Head of caudate nucleus (tissue), 42 donors: ENCODE measurements at places on chromosomes 13 and 19.

DNA sequence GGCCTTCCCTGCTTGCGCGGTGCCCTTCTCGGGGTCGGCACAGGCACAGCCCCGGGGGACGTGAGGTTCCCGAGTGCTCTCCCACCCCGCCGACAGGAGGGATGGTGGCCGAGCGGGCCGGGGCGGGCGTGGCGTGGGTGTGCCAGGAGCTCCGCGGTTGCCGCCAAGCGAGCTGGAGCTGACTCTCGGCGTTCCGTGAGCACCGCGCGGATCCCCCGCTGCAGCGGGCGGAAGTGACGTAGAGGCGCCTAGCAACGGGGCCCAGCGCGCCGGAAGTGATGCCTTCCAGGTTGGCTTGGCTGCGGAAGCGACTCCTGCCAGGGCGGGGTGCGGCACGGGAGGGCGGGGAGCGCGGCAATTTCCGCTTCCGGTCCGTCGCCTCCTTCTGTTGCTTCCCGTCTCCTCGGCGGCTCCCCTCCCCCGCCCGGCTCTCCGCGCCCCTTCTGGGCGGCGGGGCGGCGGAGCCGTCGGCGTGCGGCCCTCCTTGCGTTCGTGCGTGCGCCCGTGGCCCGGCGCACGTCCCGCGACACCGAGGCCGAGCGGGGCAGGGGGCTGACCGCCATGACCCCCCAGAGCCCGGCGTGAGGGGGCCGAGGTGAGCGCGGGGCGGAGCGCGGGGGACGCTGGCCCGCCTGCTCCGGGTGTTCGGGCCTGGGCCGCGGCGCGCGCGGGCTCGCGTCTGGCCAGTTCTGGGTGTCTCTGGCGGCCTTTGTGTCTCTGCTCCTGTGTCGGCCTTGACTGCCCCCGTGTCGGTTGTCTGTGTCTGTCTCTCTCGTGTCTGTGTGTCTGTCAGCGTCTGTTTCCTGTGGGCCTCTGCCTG lies at the start of gene EPN1:
Gene EPN1, plus strand, starts transcription at position 386 of the 820 bp plus-strand sequence. CDS start 3,402 bp downstream, outside the sequence.
- peak; percentile 98 for DNase-seq

GRCh38 chr19:11964496-11964857 lies 363 bp upstream of the ZNF763 start:
- DNase-seq = no peak

GRCh38 chr19:50155520-50156109 lies 7.5 kb downstream of the IZUMO2 start:
- DNase-seq = no peak

DNA sequence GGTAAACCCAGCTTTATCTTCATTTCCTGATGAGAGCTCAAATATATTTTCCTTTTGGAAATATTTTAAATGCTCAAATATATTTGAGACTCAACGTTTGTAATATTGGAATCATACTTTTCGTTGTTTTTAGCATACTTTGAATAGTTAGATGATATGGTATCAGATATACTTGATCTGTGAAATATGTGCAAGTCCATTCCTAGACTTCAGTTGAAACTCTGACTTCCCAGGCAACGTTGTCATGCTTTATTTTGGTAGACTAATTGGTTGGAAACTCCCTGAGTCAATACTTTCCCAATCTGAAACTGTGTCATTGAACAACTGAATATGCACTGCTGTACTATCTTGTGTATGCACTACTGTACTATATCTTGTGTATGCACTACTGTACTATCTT lies 378.5 kb downstream of the MYO16 start:
- DNase-seq = no peak

- DNase-seq = no peak
Measured at GRCh38 chr19:38298821-38299680, 5.0 kb upstream of the C19orf33 start.

GRCh38 chr13:104106705-104107393 lies 1040.6 kb upstream of the SLC10A2 start:
- no peak for DNase-seq

DNA sequence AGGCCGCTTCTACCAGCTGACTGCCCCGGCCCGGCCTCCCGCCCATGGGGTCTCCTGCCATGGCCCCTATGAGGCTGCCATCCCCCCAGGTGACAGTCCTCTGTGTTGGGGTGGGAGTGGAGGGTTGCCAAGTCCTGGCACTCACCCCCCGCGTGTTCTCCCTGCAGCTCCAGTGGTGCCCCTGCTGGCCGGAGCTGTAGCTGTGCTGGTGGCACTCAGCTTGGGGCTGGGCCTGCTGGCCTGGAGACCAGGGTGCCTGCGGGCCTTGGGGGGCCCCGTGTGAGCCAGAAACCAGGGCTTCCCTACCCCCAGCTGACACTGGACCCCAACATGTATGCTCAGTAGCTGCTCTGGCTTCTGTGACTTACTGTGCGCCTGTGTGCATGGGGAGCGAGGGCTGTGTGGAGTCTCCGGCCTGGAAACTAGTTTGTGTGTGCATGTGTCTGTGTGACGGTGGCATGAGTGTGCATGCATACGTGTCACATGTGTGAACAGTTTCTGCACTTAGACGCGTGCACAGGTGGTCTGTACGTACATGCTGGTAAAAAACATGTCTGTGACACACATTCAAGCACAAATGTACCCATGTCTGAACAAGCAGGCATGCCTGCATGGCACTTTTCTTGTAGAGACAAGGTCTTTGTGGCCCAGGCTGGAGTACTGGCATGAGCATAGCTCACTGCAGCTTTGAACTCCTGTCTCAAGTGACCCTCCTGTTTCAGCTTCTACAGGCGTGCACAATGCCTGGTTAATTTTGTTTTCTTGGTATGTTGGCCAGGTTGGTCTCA lies 4.9 kb downstream of the ACP4 start:
- no peak for DNase-seq

DNA sequence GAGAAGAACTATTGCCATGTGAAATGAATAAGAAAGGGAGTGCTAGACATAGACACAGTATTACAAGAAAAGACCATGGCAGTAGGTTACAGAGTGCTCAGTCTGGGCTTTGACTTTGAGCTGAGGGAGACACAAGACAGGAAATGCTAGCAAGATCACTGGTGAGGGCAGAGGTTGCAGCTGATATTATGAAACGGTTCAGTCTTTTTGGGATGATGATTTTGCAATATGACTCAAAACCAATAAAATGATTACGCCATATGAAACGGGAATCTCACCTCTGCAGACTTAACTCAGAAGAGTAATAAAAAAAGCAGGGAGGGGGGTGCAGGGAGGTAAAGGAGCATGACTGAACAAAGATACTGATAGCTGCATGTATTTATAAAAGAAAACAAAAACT lies 123.1 kb downstream of the RBM26 start:
- DNase-seq = no peak

DNA sequence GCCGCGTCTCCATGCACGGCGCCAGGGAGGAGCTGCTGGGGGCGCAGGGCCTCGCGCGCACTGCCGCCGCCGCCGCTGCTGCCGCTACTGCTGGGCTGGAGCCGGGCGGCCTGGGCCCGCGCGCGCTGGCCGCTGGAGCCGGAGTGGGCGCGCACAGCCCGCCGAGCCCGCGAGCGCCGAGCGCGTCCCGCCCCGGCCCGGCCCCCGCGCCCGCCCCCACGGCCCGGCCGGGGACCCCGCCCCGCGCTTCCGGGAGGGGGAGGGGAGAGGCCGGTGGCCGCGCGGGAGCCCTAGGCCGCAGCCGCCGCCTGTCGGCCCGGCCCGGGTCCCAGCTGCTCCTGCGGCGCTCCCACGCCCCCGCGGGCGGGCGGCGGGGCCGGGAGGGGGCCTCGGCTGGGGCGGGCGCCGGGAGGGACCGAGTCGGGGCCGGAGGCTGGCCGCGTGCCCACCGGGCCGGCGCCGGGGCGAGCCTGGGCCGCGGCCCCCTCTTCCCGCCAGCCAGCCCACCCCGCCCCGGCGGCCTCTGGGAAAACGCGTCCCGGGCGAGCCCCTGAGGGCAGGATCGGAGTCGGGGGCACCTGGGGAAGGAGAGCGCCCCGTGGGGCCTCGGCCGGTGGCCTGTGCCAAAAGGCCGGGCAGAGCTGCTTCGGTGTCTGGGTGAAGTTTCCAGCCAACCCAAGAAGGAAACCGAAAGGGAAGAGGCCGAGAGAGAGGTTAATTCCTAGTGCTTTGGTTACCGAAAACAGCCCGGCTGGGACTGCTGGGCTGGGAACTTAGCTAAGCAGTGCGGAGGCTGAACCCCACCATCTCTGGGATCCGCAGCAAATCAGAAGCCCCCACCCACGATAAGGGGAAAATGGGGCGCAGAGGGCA lies at the start of gene STK24:
Gene STK24, minus strand, starts transcription at position 145 of the 873 bp plus-strand sequence. CDS start 321 bp downstream, outside the sequence.
- DNase-seq = no peak

- no peak for DNase-seq
Measured at GRCh38 chr19:30044273-30045248, 102.5 kb downstream of the URI1 start.

DNA sequence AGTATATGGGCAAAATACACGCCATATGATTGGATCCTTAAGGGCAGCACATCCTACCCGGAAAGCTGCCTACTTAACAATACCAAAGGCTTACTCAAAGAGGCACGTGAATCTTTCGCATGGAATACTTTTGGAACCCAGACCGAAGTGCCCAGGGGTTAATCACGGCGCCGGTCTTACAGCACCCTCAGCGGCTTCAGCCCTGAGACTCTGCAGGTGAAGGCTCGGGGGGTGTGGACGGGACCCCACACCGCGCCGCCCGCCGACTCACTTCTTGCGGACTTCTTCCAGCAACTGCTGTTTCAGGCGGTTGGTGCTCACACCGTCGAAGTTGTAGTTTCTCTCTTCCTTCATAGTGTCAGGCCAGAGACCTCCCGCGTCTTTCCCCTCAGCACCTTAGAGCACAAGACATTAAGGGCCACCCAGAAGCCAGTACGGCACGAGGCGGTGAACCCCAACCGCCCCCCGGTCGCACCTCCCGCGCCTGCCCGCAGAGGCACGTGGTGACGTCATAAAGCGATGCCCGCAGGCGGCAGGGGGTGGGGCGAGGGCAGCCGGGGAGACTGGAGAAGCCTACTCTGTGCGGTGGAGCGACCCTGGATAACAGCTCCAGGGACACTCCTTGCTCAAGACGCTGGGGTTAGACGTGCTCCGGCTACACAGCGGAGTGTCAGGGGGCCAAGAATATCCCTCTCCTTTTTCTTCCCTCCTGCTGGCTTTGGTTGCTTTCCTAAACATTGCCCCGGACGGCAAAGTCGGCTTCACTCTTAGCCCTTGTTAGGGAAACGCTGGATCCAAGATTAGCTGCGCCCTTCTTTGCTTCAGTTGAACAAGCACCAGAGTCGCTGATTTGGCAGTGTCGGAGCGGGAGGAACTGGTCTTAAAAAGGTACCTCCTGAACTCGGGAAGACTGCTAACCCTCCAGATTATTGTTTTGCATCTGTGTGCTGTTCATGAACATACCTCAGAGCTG lies at the start of gene CCDC169:
Gene CCDC169, minus strand, starts transcription at position 449 of the 973 bp plus-strand sequence. Its CDS starts 95 bp downstream, at position 354.
- peak; percentile 77 for DNase-seq

GRCh38 chr19:46789371-46789770 lies 977 bp upstream of the SLC1A5 start:
- DNase-seq = no peak

- DNase-seq = no peak
Measured at GRCh38 chr19:15195371-15196334, 5.1 kb downstream of the NOTCH3 start.

GRCh38 chr13:25775986-25776385 lies 275.8 kb downstream of the SHISA2 start:
- DNase-seq = no peak

GRCh38 chr19:7655581-7655980 lies 13.3 kb upstream of the RETN start:
- DNase-seq = no peak

DNA sequence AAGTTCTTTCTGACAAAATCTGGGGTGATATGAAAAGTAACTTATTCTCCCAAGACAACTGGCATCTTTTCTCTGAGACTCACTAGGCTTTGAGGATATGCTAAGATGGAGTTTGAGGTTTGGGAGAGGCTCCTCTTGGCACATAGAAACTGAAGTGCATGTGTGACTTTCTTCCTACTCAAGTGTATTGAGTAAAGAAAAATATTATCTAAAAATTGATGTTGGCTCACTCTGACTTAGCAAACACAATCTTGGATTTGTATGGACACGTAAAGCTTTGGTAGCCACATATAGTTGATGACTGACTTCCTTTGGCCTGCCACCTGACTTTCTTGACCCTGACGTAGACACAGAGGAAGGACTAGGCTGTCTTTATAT lies 71.1 kb upstream of the KLF12 start:
- DNase-seq = no peak

GRCh38 chr19:19347401-19348110 lies 26.9 kb downstream of the MAU2 start:
- DNase-seq = no peak

DNA sequence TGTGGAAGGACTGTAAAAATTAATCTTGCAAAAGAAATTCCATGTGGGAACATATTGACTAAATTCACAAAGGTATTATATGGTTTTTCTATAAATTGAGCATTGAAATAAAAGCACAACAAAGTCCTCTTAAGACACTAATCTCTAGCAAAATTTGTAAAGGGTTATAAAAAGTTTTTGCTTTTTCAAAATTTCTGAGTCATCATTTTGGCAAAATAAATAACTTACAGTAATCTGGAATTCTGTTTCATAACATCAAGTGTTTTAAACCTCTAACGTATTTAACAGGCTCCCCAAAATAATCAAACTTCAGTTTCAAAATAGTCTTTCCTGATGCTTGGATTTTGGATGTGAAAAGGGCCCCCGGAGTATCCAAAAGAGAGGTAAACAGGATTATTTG lies 26.0 kb downstream of the MED4 start:
- no peak for DNase-seq

GRCh38 chr13:20258208-20258962 lies 26.3 kb upstream of the GJB6 start:
- DNase-seq = no peak

DNA sequence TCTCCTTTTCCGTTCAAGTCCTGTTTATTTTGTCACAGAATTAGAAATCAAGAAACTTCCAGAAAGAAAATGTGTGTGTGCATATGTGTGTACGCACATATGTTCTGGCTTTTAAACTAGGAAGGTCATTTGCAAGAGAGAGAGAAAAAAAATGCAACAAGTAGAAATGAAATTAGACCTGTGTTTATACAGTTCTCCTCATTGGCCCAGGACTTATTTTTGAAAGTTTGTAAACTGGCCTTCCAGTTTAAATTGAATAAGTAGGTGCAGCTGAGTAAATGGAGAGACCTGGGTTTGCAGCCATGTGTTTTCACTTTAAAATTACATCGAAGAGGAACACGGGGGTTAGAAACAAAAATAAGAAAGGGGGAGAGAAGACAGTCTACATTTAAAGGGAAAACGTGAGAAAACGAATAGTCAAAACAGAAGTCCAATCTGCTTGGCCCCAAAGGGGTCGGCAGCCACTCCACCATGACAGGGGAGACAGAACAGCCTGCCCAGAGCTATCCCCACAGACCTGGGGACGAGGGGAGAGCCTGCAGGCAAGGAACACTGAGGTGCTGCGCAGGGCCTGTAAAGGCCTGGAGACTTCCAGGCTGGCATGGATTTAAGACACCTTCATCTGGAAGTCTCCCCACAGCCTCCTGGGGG lies 216.8 kb upstream of the MAB21L1 start:
- no peak for DNase-seq

DNA sequence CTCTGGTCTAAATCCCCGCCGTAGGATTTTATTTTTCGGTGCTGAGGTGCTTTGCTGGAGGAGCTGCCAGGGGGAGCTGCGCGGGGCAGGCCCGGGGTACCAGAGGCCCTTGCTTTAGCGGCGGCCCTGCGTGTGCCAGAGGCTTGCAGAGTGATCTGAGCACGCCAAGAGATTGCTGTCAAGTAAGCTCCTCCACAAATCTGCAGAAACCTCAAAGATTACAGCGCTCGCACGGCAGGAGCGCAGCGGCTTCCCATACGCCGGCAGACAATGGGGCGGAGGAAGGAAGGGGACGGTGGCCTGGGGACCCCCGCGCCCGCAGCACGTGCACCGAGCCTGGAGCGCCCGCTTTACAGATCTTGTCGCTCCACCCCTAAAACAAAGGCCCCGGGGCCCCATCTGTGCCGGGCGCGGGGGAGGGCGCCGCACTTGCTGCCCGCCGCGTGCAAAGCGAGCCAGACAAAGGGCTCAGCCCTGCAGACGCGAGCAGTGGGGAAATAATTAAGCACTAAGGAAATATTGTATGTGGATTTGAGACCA lies 9.1 kb upstream of the C19orf12 start:
- DNase-seq = peak; percentile 54
